ENCODE measurements at places on chromosomes 5 and 9.

DNA sequence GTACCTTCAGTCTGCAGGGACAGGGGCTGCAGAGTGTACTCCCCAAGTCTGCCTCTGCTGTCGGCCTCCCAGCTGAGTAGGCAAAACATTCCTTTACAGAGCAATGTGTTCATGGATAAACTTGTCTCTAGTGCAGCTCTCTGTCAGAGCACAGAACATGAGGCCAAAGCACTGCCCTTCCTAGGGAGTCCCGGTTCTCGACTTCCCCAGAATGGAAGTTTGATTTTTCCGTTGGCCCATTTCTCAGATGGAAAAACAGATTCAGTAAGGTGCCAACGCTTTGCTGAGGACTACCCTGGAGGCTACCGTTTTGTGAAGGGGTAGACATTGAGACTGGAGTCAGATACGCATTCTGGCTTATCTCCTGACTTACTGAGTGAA, 422 bp upstream of the TRIM32 start:
- DNase-seq, result no peak

DNA sequence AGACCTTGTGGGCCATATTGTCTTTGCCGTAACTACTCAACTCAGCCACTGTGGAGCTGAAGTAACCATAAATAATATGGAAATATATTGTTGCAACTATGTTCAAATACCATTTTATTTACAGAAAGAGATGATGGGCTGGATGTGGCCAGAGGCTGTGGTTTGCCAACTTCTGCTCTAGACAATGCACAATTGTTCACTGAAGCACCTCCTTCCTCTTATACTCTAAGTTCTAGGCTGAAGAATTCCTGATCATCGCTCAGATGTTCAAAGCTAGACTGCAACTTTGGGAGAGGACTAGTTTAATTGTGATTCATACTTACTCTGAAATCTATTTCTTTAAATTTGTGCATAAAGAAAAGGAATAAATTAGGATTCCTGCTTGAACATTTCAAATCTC, 245.0 kb downstream of the TAF11L14 start:
- no peak for DNase-seq

DNA sequence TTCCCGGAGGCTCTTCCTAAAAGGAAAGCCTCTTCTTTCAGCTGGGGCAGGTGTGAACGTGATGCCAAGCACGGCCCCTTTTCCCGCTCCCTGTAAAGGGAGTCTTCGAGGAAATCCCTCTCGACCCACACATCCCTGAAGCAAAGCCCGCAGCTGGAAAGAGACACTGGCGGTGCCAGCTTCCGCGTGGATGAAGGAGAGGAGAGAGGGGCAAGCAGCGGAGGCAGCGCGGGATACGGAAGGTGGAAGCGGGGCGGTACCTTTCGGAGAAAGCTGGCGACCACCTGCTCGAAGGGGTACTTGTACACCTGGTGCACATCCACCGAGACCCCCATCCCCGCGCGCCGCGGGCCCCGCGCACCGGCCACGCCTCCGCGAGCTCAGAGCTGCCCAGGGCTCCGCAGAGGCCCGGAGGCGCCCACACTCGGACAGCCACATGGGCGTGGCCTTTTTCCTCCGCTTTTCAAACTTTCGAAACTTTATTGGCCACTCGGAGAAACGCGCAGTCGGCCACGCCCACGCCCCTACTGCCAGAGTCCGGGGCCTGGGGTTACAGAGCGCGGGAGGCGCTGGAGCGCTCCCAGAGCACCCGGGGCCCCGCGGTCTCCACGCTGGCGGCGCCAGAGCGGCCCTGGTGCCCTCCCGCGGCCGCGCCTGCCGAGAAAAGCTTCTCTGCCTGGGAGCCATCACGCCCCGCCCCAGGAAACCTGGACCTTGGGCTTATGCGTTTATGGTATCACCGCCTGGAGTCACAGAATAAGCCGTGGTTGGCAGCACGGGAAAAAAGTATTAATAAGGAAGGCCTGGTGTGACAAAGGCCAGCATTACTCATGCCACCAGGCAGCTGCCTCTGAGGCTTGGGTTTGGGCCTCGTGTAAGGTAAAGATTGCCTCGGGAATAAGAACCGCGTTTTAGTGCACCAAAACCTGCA, at the start of gene PRELID2:
Gene PRELID2 (minus strand): TSS at position 426 of the 931 bp plus-strand sequence. CDS start 91 bp downstream, at position 335.
- DNase-seq, result peak; percentile 67

DNA sequence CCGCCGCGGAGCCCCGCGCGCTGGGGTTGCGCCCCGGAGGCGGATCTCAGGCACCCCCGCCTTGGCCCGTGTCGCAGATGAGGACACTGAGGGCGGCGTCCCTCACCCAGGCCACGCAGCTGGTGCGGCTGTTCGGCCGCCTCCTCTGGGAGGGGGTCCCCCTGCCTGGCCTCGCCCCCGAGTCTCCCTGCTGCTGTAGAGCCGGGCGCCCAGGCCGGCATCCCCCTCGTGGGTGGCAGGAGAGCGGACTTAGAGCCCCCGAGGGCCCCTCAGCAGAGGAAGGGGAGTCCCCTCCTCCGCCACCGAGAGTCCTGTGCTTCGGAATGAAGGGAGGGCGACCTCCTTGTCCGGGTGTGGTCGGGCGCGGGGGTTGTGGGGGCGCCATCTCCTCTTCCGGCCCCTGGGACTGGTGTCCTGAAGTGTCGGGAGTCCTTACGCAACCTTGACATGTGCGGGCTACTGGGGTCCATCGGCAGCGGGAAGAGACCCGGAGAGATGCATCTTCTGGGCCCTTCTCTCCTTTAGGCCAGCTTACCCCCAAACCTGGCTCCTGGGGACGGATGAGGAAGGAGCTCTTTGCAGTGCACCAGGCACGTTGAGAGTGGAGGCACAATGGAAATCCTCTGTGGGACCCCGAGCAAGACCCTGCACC, 11.7 kb upstream of the EXOSC2 start:
- DNase-seq, result no peak

DNA sequence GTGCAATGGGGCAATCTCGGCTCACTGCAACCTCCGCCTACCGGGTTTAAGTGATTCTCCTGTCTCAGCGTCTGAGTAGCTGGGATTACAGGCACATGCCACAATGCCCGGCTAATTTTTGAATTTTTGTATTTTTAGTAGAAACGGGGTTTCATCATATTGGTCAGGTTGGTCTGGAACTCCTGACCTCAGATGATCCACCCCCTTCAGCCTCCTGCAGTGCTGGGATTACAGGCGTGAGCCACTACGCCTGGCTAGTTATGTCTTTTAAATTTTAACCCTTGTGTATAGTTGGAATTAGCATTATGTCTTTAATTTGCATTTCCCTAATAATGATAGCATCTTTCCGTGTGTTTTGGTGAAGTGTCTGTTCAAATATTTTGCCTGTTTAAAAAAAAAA, 11.5 kb downstream of the GPBP1 start:
- DNase-seq, result no peak

- DNase-seq, result no peak
These were observed 344.9 kb downstream of the ENC1 start for GRCh38 chr5:74295676-74296075.

DNA sequence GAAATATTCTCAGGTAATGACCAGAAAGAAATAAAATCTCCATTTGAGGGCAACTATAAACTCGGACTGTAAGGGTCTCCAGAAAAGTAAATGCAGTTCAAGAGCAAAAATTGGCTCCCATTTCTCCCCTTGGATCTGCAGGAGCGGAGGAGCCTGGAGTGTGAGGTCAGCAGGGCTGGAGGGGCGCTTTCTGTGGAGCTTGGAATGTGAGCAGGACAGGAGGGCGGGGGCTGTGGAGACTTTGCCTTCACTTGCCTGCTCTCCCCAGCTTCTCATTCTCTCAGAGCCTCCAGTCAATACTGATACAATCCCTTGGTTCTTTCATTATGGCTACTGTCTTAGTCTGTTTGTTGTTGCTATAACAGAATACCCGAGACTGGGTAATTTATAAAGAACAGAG, 162.8 kb upstream of the ANKH start:
- no peak for DNase-seq

GRCh38 chr5:168786147-168786546, 207.0 kb upstream of the PANK3 start:
- DNase-seq, result no peak

DNA sequence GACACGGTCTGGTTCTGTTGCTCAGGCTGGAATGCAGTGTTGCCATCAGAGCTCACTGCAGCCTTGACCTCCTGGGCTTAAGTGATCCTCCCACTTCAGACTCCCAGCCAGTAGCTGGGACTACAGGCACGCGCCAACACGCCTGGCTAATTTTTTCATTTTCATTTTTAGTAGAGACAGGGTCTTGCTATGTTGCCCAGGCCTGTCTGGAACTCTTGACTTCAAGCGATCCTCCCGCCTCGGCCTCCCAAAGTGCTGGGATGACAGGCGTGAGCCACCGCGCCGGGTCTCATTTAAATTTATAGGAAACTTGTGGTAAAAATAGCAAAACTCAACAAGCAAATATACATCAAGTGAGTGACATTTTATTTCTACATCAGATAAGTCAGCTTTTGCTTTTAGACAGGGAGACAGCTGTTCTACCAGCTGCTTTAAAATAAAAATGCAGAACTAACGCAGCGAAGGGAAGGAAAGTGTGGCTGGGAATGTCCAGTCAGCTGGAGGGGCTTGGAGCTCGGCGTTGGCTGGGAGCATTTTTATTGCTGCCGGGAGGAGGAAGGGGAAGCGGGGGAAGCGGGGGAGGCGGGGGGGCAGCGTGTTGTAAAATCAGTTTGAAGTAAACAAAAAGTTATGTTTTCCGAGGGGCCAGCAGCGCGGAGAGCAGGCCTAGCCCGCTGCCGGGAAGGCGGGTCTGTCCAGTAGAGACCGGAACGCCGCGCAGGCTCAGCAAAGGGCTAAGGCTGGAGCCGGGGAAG, 707 bp upstream of the ZFYVE16 start:
- DNase-seq, result no peak

DNA sequence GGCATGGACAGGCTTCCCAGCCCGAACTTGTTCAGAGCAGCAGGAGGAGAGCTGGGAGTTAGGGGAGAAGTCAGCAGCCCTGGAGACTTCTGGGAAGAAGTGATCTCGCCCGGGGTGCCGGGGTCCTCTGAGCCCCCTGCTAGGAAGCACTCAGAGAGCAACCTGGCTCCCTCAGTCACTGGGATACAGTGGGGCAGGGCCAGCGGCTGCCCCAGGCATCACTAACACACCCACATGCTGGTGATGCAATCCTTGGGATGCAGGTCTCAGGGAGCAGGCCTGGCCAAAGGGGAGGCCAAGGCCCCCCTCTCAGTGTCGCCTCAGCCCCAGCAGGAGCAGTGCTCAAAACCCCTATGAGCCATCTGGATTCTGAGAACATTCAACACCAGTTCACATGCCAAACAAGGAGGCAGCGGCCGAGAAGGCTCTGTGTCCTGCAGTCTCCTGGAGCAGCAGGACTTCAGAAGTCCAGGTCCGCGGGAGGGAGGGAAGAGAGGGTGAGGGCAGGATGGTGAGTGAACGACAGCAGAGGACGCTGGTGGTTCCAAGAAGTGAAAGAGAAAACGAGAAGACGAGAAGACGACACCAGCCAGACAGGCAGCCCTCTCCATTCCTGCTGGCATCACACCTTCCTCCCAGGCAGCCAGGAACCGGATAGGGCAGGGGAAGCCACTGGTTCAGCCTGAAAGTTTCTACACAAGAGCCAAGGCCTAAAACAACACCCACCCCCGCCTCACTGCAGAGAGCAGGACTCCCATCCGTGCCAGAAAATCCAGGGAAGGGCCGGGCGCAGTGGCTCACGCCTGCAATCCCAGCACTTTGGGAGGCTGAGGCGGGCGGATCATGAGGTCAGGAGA, 2.3 kb downstream of the PNPLA7 start:
- no peak for DNase-seq

- DNase-seq, result no peak
These were observed 7.4 kb downstream of the SLC12A7 start for GRCh38 chr5:1104327-1105006.

DNA sequence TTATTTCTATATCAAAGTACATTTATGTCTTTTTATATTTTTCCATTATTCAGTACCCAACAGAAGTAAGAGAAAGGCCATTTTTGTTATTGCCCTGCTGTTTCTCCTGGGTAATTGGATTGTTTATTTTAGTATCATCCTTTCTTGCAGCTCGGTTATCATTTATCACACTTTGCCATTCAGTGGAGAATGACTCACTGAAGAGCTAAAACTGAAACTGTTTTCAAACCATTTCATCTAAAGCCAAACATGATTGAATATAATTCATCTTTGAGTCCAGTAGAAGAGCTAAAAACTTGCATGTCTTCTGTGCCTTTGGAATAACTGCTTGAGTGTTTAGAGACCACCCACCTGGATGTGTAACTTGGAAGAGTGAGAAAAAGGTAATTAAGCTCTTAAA, 139.5 kb upstream of the PRDM9 start:
- no peak for DNase-seq

DNA sequence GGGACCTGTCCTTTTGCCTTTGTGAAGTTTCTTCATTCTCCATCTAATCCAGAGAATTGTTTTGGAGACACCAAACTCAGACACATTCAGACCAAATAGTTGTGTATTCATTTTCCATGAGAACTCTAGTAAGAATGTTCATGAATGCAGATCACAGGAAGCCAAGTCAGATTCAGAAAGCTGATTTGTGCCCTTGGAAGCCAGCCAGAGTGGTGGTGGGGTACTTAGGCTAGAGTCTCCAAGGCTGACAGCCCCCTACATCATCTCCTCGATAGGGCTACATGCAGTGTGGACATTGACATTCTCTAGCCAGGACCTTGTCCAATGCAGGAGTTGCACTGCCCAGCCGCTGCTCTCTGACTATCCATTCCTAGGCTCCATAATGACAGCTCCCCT, 137.6 kb downstream of the UGCG start:
- DNase-seq, result no peak

DNA sequence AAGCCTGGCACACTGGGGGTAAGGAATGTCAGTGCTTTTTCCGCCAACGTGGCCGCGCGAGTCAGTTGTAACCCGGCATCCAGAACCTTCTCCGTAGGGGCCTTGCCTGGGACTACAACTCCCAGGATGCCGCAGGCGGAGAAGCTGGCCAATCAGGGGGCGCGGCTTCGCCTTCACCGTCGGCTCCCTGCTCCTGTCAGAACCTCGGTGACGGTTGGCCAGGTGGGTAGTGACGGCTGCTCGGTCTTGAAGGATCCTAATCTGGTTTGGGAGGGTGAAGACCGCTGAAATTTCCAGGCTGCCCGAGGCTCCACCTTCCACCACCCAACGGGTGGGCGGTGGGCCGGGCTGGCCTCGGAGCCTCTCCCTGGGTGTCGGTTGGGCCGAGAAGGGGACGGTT, at the start of gene C5orf58:
Gene C5orf58 (plus strand): TSS at position 200 of the 400 bp plus-strand sequence. CDS start 1,992 bp downstream, outside the sequence.
- DNase-seq, result no peak

Measured in fibroblast of the conjunctiva (primary cell).